ENCODE measurements at places on chromosomes 11 and 22.

DNA sequence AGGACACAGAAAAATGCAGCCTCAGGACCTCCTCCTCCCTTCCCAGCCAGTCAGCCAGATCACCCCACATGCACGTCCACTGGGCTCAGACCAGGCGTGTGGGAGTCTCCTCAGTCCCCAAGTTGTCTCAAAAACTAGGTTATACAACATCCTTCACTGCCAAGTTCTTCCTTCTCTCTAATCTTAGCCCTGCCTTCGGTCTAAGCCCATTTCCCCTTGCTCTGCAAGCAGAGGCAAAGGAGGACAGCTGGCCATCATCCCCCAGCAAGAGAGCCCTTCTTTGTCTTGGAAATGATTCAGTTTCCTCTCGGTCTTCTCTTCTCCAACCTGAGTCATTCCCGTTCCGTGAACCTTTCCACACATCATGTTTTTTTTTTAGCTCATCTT is 14.0 kb upstream of the NRGN start:
- H3K27me3 ChIP-seq, result no peaks in the 10 kb centered on the region
- H3K27ac ChIP-seq, result no peak overlapping the region
- no peaks in the 10 kb centered on the region for H3K4me1 ChIP-seq
- DNase-seq, result no peak
- no peak overlapping the region for H3K4me3 ChIP-seq
- no peaks in the 10 kb centered on the region for H3K36me3 ChIP-seq

- H3K4me1 ChIP-seq, result no peaks in the 10 kb centered on the region
- no peak overlapping the region for H3K4me3 ChIP-seq
- H3K27ac ChIP-seq, result no peak overlapping the region
- H3K36me3 ChIP-seq, result no peaks in the 10 kb centered on the region
- H3K27me3 ChIP-seq, result no peaks in the 10 kb centered on the region
- no peak for DNase-seq
These were observed 883 bp upstream of the VPREB3 start for GRCh38 chr22:23754980-23755636.

DNA sequence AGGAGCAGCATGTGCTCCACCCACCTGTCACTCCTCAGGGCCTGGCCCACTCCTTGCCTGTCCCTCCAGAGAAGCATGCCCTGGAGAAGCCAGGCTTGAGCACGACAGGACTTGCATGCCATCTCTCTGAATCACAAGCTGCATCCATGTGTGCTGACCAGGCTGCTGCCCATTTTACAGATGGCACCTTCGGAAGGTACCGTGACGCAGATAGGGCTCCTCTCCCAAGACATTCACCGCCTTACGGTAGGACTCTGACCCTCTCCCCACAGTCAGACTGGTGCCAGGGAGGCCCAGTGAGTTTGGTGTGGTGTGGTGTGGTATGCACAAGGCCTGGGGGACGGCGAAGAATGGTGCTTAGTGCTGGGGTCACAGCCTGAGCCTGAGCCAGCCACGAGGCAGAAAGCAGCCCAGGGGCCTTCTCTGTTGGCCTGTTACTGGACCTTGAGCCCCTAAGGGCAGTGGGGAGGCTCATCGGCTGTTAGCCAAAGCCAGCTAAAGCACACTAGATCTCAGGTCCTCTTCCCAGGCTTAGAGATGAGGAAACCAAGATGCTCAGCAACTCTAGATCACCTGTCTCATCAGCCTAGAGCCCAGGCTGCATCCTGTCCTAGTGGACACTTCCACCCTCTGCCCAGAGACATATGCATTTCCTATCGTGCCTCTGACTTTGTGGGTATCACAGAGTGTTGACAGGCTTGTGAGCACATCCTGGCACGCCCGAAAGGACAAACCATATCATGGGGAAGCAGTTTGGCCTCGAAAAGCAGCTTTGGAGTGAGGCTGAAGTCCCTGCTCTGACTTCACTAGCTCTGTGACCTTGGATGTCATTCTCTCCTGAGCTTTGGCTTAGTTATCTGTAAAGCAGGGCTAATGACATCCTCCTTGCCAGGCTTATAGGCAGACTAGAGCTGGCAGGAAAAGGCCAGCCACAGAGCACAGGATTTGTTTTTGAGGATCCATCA is 17.8 kb downstream of the CYB5R2 start:
- no peaks in the 10 kb centered on the region for H3K4me1 ChIP-seq
- DNase-seq, result no peak

GRCh38 chr11:14445542-14446530 is 53.8 kb downstream of the COPB1 start:
- H3K4me3 ChIP-seq, result no peak overlapping the region
- DNase-seq, result no peak
- no peaks in the 10 kb centered on the region for H3K36me3 ChIP-seq
- no peaks in the 10 kb centered on the region for H3K27me3 ChIP-seq
- H3K4me1 ChIP-seq, result no peaks in the 10 kb centered on the region
- H3K27ac ChIP-seq, result no peak overlapping the region

- no peak overlapping the region for H3K4me3 ChIP-seq
- no peak for DNase-seq
- H3K4me1 ChIP-seq, result no peaks in the 10 kb centered on the region
- no peak overlapping the region for H3K27ac ChIP-seq
- no peaks in the 10 kb centered on the region for H3K36me3 ChIP-seq
- H3K27me3 ChIP-seq, result no peaks in the 10 kb centered on the region
These were observed 14.4 kb downstream of the OVCH2 start for GRCh38 chr11:7691759-7692350.

- H3K27ac ChIP-seq, result no peak overlapping the region
- DNase-seq, result no peak
- H3K4me3 ChIP-seq, result no peak overlapping the region
- H3K27me3 ChIP-seq, result no peaks in the 10 kb centered on the region
- H3K4me1 ChIP-seq, result peaks cover 42% of the 10 kb centered on the region
These were observed 25.4 kb downstream of the TP53AIP1 start for GRCh38 chr11:128917144-128917724.

DNA sequence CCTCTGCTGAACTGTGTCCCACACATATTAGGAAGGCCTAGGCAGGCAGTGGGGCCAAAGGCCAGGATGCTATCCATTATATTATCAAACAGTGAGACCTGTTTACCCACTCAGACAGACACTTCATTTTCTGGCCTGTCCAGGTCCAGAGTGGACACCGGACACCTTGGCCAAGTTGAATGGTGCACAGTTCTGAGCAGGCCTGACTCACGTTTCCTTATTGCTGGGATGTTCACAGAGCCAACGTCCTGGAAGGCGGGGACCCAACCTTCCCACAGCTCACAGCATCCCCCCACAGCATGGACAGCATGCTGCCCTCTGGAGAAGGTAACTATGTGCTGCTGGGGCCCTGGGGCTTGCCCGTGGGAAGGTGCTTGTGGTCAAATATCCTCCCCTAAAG is 86.6 kb downstream of the BTBD10 start:
- H3K36me3 ChIP-seq, result peaks cover 15% of the 10 kb centered on the region
- no peak overlapping the region for H3K27ac ChIP-seq
- no peaks in the 10 kb centered on the region for H3K27me3 ChIP-seq

DNA sequence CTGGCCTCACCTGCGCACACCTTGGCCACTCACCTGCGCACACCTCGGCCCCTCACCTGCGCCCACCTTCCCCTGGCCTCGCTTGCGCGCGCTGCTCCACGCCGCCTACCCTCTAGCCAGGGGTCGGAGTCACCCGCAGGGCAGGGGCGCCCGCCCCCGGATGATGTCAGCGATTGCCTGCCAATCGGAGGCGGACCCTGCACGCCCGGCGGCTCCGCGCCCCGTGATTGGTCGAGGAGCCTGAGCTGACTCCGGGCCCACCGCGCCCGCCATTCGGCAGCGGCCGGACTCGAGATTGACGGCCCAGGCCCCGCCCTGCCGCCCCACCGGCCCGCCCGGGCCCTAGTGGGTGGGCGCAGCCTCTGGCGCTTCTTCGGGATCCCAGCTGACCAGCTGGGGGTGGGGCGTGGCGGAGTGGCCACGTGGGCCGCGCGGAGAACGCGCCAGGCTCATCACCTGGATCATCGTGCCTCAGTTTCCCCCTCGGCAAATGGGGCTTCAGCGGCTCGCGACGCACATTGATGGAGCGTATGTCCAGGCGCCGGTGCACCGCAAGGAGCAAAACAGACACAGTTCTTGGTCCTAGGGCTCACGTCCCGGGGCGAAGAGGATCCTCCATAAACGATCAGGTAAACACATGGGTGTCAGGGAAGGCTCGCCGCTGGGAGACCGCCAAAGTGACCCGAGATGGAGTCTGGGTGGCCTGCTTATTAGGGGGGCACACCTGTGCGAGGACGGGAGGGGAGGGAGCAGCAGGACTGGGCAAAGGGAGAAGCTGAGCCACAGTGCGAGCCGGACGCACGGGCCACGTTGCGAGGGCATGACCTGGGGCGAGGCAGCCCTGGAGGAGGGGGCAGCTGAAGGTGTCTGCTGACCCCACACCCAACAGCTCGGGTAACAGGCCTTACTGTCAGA is at the start of gene DHCR7:
Gene DHCR7, minus strand, starts transcription at position 137 of the 915 bp plus-strand sequence. CDS start 3,441 bp downstream, outside the sequence.
- no peaks in the 10 kb centered on the region for H3K36me3 ChIP-seq
- DNase-seq, result peak; percentile 62
- H3K27me3 ChIP-seq, result no peaks in the 10 kb centered on the region
- H3K4me1 ChIP-seq, result peaks cover 27% of the 10 kb centered on the region

Data from esophagus squamous epithelium (tissue), 5 donors.